IMR-90 (cell line): ENCODE measurements at places on chromosomes 7 and 10.

GRCh38 chr7:94060752-94061151 is 56.6 kb upstream of the BET1 start:
- DNase-seq = peak; percentile 82

- DNase-seq = peak; percentile 64
These were observed 75.3 kb downstream of the EPC1 start for GRCh38 chr10:32271617-32272016.

GRCh38 chr10:97705006-97705670 is 8.4 kb upstream of the MARVELD1 start:
- no peak for DNase-seq

- DNase-seq = no peak
These were observed 307.1 kb downstream of the MTERF1 start for GRCh38 chr7:91573405-91573804.

DNA sequence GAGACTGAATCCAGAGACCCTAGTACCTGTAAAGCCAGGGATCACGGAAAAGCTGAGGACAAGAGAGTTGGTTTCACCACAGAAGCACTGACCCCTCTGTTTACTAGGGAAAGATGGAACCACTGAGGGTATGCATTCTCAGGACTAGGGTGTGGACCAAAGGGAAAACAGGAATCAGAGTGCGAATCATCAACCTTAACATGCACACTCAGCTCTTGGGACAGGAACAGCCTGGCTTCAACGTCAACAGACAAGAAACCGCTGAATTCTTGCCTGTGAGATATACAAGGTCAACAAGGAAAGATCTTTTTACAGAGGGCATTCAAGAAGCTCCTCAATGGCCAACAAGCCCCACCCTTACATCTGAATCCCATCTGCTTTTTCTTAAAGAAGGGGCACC is 14.9 kb downstream of the TNRC18 start:
- DNase-seq = peak; percentile 77
